CD8-positive, alpha-beta memory T cell (primary cell): ENCODE measurements at places on chromosomes 4 and X. TPM values are rescaled to one million over a fixed set of nuclear protein-coding genes. Genes with fewer than 3 reads are reported as not detected.
A peak's percentile ranks its signal among the peaks of the same experiment; 100 is the strongest.

- H3K4me1 ChIP-seq = no peaks in the 10 kb centered on the region
- no peaks in the 10 kb centered on the region for H3K27me3 ChIP-seq
- no peaks in the 10 kb centered on the region for H3K36me3 ChIP-seq
- H3K4me3 ChIP-seq = no peak overlapping the region
- H3K27ac ChIP-seq = no peak overlapping the region
Observed at GRCh38 chr4:95141361-95141760, 383.6 kb downstream of the BMPR1B start.

DNA sequence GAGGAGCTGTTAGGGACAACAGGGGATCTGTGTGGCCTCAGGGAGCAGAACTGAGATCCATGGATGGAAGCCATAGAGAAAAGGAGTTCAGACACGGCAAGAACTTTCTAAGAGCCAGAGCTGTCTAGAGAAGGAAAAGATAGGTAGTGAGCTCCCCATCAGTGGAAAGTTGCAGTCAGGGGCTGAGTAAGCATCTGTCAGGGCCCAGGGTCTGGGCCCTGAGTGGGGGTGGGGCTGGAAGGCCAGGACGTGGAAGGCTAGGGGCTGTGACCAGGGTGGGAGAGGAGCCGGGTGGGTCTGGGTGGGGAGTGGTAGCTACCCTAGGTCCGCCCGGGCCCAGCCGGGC lies 324 bp upstream of the MSN start:
- H3K4me3 ChIP-seq = no peak overlapping the region
- no peak overlapping the region for H3K27ac ChIP-seq
- H3K27me3 ChIP-seq = no peaks in the 10 kb centered on the region
- H3K4me1 ChIP-seq = peaks cover 18% of the 10 kb centered on the region

GRCh38 chrX:35149517-35149916 lies 206.9 kb downstream of the FAM47B start:
- H3K4me1 ChIP-seq = no peaks in the 10 kb centered on the region
- H3K4me3 ChIP-seq = no peak overlapping the region
- no peak for DNase-seq
- no peak overlapping the region for H3K27ac ChIP-seq
- no peaks in the 10 kb centered on the region for H3K36me3 ChIP-seq
- no peaks in the 10 kb centered on the region for H3K27me3 ChIP-seq

DNA sequence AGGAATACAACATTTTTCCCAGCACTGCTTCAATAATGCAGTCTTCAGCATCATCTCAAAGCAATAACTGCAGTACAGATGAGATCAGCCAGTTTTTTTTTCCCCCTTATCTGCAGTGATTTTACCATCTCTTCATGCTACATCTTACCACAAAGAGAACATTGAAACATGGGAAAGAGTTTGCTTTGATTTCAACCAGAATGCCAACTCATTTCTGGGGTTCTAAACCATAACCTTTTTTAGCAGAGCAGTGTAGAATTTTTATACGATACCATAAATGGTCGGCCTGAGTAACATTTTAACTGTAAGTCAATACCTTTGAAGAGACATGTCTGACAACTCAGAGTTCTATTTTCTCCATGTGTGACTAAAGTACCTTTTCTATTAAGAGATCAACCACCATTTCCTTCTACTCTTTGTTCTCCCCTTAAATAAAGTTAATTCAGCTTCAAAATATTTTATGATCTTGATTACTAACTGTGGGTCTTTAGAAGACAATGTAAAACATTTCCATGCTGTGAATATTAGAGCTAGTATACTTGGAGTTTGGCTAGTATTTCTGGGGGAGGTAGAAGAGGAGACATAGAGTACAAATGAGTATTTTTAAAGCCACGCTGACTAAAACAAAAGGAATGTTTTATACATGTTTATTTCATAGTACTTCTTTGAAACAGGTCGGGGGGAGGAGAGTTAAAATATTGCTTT lies 69.1 kb downstream of the TET2 start:
- H3K27me3 ChIP-seq = no peaks in the 10 kb centered on the region
- no peak overlapping the region for H3K27ac ChIP-seq
- no peaks in the 10 kb centered on the region for H3K36me3 ChIP-seq
- no peaks in the 10 kb centered on the region for H3K4me1 ChIP-seq
- no peak overlapping the region for H3K4me3 ChIP-seq
- DNase-seq = no peak

DNA sequence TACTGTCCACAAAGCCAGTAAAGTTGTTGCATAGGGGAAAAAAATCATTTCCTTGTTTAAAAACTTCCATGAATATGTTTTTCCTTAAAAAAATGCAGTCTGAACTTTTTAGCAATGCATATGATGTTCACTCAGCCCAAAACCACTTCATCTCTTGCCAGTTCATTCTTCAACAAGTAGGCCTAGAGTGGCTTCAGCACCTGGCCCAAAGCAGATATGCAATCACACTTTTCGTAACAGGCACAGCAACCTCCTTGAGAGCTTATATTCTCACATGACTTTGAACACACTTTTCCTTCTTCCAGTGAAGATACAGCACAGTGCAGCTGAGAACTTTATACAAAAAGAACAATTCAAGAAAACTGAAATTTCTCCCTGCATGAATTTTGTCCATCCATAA lies 128.6 kb downstream of the ADAMTS3 start:
- H3K27me3 ChIP-seq = no peaks in the 10 kb centered on the region
- H3K4me3 ChIP-seq = no peak overlapping the region
- no peaks in the 10 kb centered on the region for H3K36me3 ChIP-seq
- H3K4me1 ChIP-seq = no peaks in the 10 kb centered on the region
- DNase-seq = no peak

- H3K4me1 ChIP-seq = no peaks in the 10 kb centered on the region
- peaks cover 8% of the 10 kb centered on the region for H3K36me3 ChIP-seq
- no peak overlapping the region for H3K27ac ChIP-seq
- DNase-seq = no peak
- H3K27me3 ChIP-seq = no peaks in the 10 kb centered on the region
Observed at GRCh38 chr4:7813674-7814073, 126.0 kb downstream of the AFAP1 start.

DNA sequence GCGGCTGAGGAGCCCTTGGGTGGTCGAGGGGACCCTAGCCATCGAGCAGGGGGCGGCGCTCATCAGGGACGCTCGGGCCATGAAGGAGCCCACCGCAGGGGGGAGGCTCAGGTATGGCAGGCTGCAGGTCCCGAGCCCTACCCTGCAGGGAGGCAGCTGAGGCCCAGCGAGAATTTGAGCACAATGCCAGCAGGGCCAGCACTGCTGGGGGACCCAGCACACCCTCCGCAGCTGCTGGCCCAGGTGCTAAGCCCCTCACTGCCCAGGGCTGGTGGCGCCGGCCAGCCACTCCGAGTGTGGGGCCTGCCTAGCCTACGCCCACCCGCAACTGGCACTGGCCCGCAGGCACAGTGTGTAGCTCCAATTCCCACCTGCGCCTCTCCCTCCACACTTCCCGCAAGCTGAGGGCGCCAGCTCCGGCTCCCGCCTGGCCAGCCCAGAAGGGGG lies 325.4 kb upstream of the FRG1 start:
- no peaks in the 10 kb centered on the region for H3K36me3 ChIP-seq
- H3K4me1 ChIP-seq = no peaks in the 10 kb centered on the region
- no peak for DNase-seq
- H3K4me3 ChIP-seq = no peak overlapping the region
- H3K27ac ChIP-seq = no peak overlapping the region
- H3K27me3 ChIP-seq = no peaks in the 10 kb centered on the region

GRCh38 chr4:188016754-188017153 lies 21.2 kb downstream of the ZFP42 start:
- no peak for DNase-seq
- H3K27me3 ChIP-seq = no peaks in the 10 kb centered on the region
- no peak overlapping the region for H3K27ac ChIP-seq
- no peaks in the 10 kb centered on the region for H3K36me3 ChIP-seq

- H3K36me3 ChIP-seq = no peaks in the 10 kb centered on the region
- H3K4me1 ChIP-seq = no peaks in the 10 kb centered on the region
- no peak overlapping the region for H3K27ac ChIP-seq
- H3K27me3 ChIP-seq = no peaks in the 10 kb centered on the region
- DNase-seq = no peak
Observed at GRCh38 chrX:105829011-105829410, 6.7 kb downstream of the NRK start.

GRCh38 chrX:456551-457291 lies 70.0 kb upstream of the PPP2R3B start:
- H3K27me3 ChIP-seq = no peaks in the 10 kb centered on the region
- H3K36me3 ChIP-seq = no peaks in the 10 kb centered on the region
- H3K4me1 ChIP-seq = no peaks in the 10 kb centered on the region
- no peak overlapping the region for H3K4me3 ChIP-seq

DNA sequence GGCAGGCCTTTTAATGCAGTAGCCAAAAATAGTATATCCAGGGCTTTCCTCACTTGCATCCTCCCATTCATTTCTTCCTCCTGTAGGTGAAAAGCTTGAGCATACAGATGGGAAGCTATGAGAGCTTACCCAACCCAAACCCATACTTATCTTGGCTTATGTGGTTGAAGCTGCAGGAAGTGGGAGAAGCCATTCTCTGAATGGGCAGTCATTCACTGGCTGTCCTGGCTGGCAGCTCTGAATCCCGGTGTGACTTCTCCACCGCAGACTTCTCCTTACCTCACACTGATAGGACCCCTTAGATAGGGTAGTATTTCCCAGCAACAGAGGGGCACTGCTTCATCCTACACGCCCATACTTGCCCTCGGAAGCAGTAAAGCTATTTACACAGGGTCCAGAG lies 125.4 kb downstream of the AMMECR1 start:
- H3K4me1 ChIP-seq = peaks cover 7% of the 10 kb centered on the region
- no peaks in the 10 kb centered on the region for H3K36me3 ChIP-seq
- H3K4me3 ChIP-seq = no peak overlapping the region
- no peak for DNase-seq

DNA sequence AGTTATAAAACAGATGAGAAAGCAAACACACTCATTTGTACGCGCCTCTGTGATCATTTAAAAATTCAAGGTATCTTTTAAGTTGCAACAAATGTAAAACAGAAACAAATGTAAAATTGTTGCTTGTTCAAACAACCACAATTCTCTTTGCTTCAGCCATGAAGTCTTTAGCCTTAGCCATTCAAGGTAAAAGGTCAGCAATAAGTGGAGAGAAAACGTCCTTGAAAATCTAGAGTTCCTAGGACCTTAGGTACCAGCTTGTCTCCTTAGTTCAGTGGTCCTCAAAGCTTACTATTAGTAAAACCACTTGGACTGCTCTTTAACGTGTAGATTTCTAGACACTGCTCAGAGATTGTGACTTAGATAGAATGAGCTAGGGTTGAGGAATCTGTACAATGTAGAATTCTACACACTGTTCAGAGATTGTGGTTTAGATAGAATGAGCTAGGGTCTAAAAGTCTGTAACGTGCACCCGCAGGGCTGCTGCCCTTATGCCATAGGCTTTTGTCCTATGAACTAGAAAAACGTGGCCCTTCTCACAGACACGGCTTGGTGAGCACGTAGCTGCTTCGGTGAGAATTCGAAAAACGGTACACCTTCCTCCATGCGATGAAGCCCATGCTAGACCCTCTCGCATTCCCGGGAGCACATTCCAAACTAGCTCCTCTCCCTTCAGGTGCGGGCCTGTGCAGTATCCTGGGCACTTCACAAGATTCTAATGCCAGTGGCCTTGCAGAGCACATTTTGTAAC lies 1.7 kb downstream of the PLAC8 start:
- peak overlapping the region; percentile 69 for H3K27ac ChIP-seq
- peak overlapping the region; percentile 77 for H3K4me3 ChIP-seq
- no peaks in the 10 kb centered on the region for H3K27me3 ChIP-seq
- peaks cover 37% of the 10 kb centered on the region for H3K4me1 ChIP-seq
- H3K36me3 ChIP-seq = no peaks in the 10 kb centered on the region

DNA sequence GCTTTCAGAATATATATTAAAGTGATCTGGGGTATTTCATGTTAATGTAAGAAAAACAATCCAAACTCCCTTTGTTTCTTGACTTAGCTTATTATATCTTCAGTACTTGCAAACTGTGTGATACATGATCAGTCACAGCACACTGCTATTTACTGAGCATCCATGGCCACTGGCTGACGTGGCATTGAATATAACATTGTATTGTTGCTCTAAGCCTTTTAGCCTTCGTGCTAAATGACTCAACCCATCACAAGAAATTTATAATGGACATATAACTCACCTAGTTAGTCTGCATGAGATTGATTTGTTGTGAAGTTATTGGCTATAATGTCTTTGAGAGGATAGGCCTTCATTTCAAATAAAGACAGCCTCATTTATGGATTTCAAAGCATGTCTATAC lies 642.6 kb downstream of the IL1RAPL1 start:
- H3K4me3 ChIP-seq = no peak overlapping the region
- DNase-seq = no peak

DNA sequence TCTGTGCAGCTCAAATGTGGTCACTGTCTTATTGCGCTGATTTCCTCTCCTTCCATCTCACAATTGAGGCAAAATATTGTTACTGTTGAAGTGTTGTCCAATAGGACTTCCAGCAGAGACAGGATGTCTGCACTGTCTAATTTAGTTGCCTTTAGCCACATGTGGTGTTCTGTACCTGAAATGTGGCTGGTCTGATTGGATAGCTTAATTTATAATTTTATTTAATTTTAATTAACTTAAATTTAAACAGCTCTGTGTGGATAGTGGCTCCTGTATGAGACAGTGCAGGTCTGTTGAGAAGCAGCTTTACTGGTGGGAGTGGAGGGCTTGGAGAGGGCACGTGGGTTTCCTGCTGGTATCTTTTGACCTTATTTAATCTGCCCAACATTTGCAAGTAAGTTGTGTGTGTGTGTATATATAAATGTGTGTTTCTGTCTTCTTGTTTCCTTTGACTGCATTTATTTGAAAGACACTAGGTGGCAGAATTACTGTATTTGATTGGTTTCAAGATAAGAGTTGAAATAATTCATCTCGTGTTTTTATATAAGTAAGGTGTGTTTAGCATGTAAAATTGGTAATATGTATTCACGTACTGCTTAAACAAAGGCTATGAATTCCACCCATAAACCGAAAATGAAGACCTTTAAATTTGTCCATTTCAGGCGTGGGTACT lies 55.3 kb upstream of the MSANTD1 start:
- H3K27ac ChIP-seq = no peak overlapping the region
- peak; percentile 36 for DNase-seq
- H3K36me3 ChIP-seq = peaks cover 14% of the 10 kb centered on the region

DNA sequence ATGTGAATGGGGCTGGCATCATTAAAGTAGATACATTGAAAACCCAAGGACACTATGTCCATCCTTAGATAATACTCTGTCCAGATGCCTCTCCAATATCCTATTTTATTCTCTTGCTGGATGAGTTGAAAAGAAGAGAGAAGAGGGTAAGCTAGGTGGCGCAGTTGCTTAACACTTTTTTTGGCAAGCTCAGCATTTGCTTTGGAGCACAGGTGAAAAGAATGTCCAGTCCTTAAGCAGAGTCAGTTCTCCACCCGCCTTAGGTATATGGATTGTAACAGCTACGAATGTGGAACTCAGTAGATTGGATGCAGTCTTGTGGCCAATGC lies 208.4 kb downstream of the NWD2 start:
- H3K36me3 ChIP-seq = no peaks in the 10 kb centered on the region
- peaks cover 5% of the 10 kb centered on the region for H3K4me1 ChIP-seq
- peak; percentile 13 for DNase-seq
- peak overlapping the region; percentile 59 for H3K4me3 ChIP-seq

- no peak overlapping the region for H3K4me3 ChIP-seq
- H3K4me1 ChIP-seq = peaks cover 9% of the 10 kb centered on the region
- H3K27ac ChIP-seq = no peak overlapping the region
Observed at GRCh38 chr4:110064295-110064694, 134.1 kb downstream of the ELOVL6 start.

The CT45A1 gene
- not detected for total RNA-seq

The FAM149A gene
- total RNA-seq = 0.46 TPM

The SSX1 gene
- total RNA-seq = not detected

The EGF gene
- total RNA-seq = not detected

The MAGED4 gene
- 0.24 TPM for total RNA-seq
